ENCODE measurements at places on chromosomes 11 and 22.
A peak's percentile ranks its signal among the peaks of the same experiment; 100 is the strongest.

DNA sequence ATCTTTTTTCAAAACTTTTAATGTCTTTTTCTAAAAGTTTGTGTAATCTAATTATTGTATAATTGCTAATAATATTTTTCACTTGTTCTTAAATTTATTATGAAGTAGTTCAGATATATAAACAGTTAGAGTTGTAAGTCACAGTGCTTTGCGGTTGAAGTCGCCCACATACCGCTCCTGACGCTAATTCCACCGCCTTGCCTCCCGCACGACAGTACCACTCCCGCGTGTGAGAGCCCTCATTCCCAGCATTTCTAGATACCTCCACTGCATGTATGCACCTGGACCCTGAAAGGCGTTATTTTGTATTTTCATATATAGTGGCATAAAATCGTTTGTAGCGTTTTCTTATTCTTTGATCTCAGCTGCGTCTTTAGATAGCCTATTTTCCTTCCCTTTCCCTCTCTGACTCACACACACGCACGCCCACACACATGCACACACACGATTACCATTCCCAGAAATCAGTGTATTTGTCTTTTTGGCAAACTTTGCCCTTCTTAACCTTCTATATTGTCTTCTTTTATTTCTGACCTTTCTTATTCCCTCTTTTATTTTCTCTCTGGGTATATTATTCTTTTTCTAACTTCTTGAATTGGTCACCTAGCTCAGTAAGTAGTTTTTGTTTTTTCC is 56.4 kb upstream of the PITPNB start:
- no peak for DNase-seq

GRCh38 chr11:118834427-118835028 is 43.6 kb upstream of the DDX6 start:
- DNase-seq: no peak

GRCh38 chr22:42639541-42640241 is 710 bp downstream of the ATP5MGL start:
- DNase-seq: no peak

DNA sequence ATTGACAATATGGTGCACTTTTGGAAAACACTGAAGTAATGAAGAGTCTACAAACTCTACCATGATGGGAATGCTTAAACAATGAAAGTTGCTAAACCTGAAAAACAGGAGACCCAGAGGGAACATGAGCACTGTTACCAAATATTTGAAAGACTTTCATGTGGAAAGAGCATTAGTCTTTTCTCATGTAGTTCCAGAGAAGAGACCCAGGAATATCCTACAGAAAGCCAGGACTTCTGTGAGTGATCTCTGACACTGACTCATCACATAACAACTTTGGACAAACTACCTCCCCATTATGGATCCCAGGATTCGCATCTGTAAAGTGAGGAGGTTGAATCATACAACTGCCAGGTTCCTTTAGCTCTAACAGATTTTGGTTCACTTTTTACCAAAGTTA is 62.2 kb downstream of the FAM181B start:
- DNase-seq: no peak

DNA sequence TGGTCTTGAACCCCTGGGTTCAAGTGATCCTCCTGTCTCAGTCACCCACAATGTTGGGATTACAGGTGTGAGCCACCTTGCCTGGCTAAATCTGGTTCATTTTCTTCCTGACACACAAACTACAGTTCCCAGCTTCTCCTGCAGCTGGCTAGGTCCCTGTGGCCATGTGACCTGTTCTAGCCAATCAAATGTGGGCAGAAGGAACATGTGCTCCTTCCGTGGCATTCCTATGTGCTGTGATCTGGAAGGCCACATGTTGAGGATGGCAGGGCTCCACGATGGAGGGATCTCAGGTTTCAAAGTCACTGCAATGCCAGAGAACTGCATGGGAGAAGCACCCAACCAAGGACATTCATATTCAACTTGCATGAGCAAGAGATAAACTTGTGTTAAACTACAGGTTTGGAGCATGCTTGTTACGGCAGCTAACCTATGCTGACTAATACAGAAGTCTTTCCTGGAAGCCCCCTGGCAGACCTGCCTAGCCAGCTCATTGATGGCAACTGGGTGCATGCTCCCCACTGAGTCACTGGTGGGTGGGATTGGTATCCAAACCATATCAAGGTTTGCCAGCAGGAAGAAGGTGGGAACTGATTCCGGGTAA is 86.0 kb downstream of the RPS6KA4 start:
- DNase-seq: no peak

- no peak for DNase-seq
Measured at GRCh38 chr11:33582636-33583325, 117.8 kb downstream of the C11orf91 start.

GRCh38 chr11:69620683-69621290 is 20.2 kb upstream of the CCND1 start:
- no peak for DNase-seq

- DNase-seq: no peak
Measured at GRCh38 chr22:24706054-24706453, 68.5 kb downstream of the PIWIL3 start.

DNA sequence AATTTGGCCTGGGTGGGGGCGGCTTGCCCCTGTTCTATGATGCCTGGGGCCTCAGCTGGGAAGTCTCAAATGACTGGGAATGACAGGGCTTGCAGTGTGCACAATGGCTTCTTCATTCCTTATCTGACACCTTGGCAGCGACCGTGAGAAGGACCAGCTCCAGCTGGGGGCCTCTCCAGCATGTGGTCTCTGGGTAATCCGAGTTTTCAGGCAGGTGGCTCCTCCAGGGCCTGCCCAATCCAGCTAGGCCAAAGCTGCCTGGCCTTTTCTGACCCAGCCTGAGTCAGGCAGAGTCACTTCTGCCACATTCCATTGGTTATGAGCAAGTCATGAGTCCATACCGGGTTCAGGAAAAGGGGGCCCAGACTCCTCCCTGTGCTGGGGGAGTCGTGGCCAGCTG is 646.0 kb downstream of the OPCML start:
- DNase-seq: no peak

DNA sequence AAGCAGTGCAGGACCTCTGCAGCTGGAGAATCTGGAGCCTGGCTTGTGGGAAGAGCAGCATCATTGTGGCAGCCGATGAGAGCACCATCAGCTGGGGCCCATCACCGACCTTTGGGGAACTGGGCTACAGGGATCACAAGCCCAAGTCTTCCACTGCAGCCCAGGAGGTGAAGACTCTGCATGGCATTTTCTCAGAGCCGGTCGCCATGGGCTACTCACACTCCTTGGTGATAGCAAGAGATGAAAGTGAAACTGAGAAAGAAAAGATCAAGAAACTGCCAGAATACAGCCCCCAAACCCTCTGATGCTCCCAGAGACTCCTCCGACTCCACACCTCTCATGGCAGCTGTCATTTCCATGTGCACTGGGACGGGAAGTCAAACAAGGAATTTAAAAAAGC is 35.6 kb downstream of the ASRGL1 start:
- no peak for DNase-seq

DNA sequence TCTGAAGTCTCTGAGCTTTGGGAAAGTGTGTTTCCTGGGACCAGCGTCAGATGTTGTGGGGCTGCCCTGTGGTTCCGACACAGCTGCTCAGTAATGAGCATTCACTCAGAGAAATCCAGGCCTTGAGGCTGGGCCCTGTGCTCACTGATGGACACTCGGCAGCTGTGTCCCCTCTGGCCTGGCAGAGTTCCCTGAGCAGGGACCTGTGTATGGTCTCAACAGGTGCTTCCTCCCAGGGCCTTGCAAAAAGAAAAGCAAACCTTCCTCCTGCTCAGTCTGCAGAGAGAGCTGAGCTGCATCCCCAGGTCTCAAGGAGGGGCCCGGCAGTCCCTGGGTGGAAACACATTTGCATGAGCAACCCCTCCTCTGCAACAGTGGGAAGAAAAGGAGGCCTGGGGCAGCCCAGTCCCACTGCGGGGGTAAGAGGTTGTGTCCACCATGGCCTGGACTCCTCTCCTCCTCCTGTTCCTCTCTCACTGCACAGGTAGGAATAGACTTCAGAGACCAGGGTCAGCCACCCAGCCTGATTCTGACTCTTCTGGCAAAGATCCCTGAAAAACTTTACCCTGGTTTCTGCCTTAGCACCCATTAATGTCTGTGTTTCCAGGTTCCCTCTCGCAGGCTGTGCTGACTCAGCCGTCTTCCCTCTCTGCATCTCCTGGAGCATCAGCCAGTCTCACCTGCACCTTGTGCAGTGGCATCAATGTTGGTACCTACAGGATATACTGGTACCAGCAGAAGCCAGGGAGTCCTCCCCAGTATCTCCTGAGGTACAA is 131.2 kb downstream of the VPREB1 start:
- no peak for DNase-seq

- DNase-seq: no peak
Measured at GRCh38 chr22:46084943-46085827, 65.1 kb upstream of the PPARA start.

DNA sequence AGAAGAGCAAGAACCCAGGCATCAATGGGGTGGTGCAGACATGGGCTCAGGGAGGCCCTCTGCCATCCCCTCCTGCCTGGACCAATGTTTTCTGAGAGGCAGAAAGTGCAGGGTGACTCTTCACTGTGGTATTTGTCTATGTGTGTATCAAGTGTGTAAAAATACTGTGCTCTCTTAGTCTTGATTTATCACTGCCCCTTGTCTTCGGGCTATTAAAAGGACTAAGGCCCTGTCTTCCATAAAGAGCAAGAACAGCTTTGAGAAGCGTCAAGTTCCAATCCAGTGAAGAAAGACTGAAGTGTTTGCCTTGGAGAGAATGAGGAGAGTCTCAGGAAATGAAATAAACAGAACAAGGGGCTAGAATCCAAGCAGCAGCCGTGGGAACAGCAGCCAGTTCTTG is 14.4 kb downstream of the PRSS23 start:
- DNase-seq: no peak

DNA sequence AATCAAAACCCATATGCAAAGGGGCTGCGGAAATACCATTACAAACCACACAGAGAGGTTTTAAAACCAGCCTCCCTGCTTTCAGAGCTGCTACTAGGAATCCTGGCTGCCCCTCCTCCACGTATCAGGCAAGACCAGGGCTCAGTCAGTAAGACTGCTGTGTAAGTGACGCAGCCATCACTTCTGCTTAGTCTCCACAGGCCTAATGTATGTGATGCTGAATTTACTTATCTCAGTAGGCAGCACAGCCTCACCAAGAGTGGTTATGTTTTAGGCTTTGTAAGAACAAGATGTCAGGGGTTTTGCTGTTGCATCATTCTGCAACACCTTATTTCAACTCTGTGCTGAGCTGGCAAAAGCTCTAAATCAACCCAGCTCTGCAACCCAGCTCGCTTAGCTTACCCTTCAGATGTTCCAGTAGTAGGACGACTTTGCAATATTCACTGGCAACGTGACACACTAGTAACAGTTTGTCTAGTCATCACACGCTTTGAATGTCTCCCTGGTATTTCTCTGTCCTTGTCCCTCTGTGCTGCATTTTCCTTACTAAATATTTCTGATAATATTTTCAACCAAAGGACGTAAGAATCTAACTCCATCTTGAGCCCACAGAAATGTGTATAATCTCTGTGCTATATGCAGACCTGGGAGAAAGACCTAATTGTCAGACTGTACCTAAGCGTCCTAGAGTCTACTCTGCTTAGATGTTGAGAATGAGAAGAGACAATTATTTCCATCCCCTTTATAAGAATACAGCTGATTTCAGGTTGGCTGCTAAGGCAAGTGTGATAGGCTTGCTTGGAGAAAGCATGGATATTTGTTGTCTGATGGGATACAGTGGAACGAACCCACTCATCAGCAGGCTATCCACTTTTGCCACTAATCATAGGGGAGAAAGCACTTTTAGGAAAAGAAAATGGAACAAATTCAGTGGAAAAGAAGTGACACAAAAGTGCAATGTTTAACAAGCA is 72.2 kb downstream of the LARGE2 start:
- DNase-seq: no peak

- DNase-seq: no peak
Measured at GRCh38 chr11:116869610-116870009, 32.2 kb upstream of the APOA1 start.

GRCh38 chr11:72418834-72419560 is 15.3 kb downstream of the CLPB start:
- no peak for DNase-seq

DNA sequence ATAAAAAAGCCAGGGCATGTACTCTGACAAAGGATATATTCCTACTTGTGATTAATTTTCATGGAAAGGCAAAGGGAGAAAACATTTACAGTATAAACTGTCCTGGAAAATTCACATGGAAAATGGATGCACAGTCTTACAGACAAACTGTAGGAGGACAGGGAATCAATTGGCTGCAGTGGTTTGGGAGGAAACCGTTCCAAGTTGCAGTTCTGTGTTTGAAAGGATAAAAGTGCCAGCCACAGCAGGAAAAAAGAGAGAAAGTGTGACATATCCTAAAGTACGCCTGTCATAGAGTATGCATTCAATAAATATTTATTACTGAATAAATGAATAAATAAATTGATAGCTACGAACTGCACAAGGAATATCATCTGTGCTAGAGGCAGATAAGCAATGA is 462.9 kb downstream of the RAB38 start:
- no peak for DNase-seq

- DNase-seq: no peak
Measured at GRCh38 chr11:45217991-45218390, 68.2 kb downstream of the SYT13 start.

- DNase-seq: peak; percentile 53
Measured at GRCh38 chr11:32176223-32176934, 85.5 kb downstream of the RCN1 start.

- DNase-seq: no peak
Measured at GRCh38 chr22:26541167-26541819, 29.0 kb upstream of the TFIP11 start.

- peak; percentile 8 for DNase-seq
Measured at GRCh38 chr11:46333394-46333947, 13.8 kb upstream of the DGKZ start.

GRCh38 chr11:66011239-66011784 is 496 bp upstream of the CST6 start:
- no peak for DNase-seq

DNA sequence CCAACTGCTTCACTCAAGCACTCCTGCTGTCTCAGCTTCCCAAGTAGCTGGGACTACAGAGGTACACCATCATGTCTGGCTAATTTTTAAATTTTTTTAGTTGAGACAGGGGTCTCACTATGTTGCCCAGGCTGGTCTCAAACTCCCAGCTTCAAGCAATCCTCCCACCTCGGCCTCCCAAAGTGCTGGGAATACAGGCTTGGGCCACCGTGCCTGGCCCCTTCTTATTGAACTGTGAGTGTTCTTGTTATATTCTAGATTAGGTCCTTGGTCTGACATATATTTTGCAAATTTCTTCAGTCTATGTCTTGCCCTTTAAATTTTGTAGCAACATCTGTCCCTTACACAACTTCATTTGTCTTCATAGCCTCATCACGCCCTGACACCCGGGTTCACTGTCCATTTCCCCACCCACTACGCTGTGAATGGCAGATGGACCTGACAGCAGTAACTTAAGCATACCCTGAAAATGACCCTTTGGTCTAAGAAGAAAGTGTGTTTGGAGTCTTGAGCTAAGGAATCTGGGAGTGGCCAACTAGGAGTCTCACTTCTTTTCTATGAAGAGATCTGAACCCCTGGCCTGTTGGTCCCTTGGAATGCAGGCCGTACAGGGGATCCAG is 4.2 kb upstream of the FAM118A start:
- DNase-seq: no peak

GRCh38 chr11:2466869-2467694 is 22.3 kb downstream of the KCNQ1 start:
- peak; percentile 35 for DNase-seq
